ENCODE measurements at places on chromosomes 2 and 18. TPM values are rescaled to one million over a fixed set of nuclear protein-coding genes. Genes with fewer than 3 reads are reported as not detected.

Gene TMEFF2
- total RNA-seq, result 10.4 TPM

Gene ADRA2B
- total RNA-seq, result 1.9 TPM

Gene ZC3H8
- total RNA-seq, result 5.1 TPM

Gene CYS1
- 13.2 TPM for total RNA-seq

Gene PPP4R3B
- total RNA-seq, result 75.4 TPM

Gene MAPK4
- total RNA-seq, result 7.9 TPM

Gene PROM2
- 2.4 TPM for total RNA-seq

Gene RGPD4
- total RNA-seq, result 2.2 TPM

Gene THUMPD2
- total RNA-seq, result 13.7 TPM

Gene PCARE
- 1.4 TPM for total RNA-seq

DNA sequence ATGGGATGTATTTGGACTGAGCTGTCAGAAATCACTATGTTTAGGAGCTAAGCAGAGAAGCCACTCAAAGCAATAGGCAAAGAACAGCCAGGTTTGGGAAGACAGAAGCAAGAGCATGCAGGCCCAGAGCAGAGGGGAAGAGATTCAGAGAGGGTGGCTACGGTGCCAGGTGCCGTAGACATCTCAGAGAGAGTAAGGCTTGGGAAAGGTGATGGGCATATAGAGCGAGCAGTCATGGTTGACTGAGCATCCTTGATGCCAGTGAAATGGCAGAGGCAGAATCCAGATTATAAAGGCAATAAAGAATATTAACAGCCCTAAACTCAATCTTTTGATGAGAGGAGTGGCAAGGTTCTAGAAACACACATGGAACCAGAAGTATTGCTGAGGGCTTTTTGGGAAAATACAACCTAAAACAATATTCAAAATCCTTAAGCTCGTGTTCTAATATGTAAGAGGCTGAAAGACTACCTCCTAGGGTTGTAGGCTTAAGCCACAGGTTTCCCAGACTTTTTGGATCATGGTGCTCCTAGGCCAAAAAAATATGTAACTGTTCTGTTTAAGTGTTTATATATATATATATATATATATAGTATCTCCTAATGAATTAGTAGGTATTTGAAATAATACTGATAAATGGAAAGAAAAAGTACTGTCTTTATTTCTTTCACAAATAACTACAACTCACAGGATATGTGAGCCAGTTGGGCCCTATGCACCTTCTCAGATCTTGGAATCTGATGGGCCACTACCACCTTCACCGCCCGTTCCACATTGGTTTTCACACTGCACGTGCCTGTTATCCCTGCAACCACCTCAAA lies 113.3 kb downstream of the MYCN start:
- DNase-seq, result no peak

- DNase-seq, result no peak
Observed at GRCh38 chr2:65939687-65940086, 495.2 kb upstream of the MEIS1 start.

DNA sequence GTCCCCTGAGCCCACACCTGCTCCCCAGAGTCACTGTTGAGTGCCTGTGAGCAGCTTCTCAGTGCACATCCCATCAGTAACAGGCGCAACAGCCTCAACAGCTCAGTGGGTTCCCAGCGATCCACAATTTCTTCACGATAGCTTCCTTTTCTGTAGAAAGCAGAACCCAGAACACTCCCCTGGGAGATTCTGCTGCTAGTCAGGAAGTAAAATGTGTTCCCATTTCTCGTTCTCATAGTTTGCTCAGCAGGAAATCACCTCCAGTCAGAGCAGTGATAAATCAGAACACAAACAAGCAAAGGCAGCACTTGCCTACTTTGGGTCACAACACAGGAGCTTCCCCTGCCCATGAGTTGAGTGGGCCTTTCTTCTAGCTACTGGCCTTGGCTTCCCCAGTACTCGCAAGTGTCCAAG lies 48.9 kb upstream of the ATG16L1 start:
- DNase-seq, result no peak

DNA sequence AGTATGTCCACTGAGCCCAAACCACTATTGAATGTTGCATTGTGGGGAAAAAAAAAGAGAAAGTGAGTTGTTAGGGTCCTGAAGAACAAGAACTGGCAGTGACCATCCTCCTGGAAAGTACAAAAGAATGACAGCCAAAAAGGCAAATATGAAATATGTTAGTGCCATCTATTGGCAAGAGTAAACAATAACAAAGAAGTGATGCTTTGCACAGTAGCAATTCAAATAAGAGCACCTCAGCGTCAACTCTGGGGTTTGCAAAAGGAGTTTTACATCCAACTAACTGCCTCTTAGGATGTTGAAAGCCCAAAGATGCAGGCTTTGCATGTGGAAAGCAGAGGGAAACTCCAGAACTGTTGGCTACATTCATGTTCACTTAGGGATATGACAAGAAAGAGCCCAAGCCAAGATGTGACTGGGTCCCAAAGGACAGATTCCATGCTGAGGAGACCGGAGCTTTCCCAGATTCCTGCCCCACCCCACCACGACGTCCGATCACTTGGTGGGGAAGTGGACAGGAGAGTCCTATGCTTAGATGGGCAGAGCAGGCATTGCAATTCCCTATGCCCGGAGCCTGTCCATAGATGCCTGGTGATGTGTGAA lies 15.6 kb downstream of the TRABD2A start:
- DNase-seq, result peak; percentile 33

- DNase-seq, result no peak
Observed at GRCh38 chr2:44730593-44730992, 210.9 kb upstream of the SIX3 start.

GRCh38 chr2:70002241-70002899 lies 40.9 kb upstream of the ASPRV1 start:
- no peak for DNase-seq

GRCh38 chr2:12035029-12035720 lies 288.7 kb downstream of the LPIN1 start:
- no peak for DNase-seq

- DNase-seq, result no peak
Observed at GRCh38 chr2:233674995-233675394, 3.3 kb downstream of the UGT1A9 start.

GRCh38 chr2:240990726-240991377 lies 7.6 kb upstream of the SNED1 start:
- no peak for DNase-seq

GRCh38 chr2:38500283-38500634 lies 102.5 kb downstream of the HNRNPLL start:
- DNase-seq, result no peak

- peak; percentile 58 for DNase-seq
Observed at GRCh38 chr18:43662657-43663056, 385.4 kb upstream of the SYT4 start.

DNA sequence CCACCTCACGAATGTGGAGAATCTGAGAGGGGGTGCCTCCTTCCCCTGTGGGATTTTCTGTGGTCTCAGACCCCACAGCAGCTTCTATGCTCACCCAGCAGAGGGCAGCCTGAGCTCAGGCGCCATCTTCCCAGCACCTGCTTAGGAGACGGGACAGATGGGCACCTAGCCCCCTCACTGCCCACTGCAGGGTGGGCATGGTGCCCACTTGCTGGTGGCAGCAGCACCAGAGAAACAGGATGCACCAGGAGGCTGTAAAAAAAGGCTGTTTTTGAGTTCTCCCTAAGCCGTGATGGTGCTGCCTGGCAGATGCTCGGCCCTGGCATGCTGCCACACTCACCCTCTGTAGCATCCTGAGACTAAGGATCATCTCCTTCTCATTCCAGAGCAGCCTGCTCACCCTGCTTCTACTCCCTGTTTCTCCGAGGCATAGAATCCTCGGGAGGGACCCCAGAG lies 19.1 kb upstream of the SLC20A1 start:
- DNase-seq, result peak; percentile 64

GRCh38 chr18:24488824-24489493 lies 28.5 kb downstream of the HRH4 start:
- DNase-seq, result peak; percentile 58

- no peak for DNase-seq
Observed at GRCh38 chr18:47411159-47411558, 159.7 kb upstream of the SKOR2 start.

GRCh38 chr2:229050133-229050532 lies 221.0 kb downstream of the PID1 start:
- DNase-seq, result peak; percentile 2

DNA sequence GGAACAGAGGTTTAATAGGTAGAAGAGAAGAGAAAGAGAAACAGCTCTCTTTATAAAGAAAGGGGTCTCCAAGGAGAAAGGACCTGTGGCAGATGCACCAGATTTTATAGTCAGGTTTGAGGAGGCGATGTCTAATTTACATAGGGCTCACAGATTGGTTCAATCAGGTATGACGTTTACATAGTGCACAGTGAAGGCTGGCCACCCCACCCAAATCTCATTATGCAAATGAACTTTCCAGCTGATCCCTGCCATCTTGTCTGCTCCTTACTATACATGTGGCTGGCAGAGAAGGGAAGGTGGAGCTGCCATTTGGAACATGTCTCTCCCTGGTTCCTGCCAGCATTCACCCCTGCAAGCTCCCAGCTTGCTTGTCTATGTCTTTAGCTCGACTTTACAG lies 557.8 kb downstream of the SUCLG1 start:
- no peak for DNase-seq

DNA sequence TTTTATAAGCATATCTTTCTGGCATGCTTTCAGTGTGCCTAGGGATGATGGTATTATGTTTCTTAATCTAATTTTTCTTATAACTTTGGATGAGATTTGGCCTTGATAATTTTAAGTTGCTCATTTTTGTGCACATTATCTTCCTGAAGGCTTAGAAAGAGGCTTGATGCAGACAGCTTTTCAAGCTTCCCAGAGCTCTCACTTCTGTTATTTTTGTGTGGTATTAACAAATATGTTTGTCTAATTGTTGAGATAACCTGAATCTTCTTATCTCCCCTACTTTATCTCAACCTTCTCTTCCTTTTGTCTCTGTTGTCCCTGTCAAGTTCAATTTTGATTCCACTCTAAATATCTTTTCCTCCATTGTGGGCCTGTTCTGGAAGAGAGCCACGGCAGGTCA lies 113.2 kb upstream of the LRRTM1 start:
- no peak for DNase-seq
